Activated T-cell treated with anti-CD3 and anti-CD28 coated beads, Interleukin-2, amount 50 U/mL, for 72 hours (primary cell): ENCODE measurements at places on chromosomes 3 and 15. TPM values are rescaled to one million over a fixed set of nuclear protein-coding genes. Genes with fewer than 3 reads are reported as not detected.

GRCh38 chr3:111071257-111072030 is at the start of gene NECTIN3:
Gene NECTIN3 (plus strand): TSS chr3:111071816. CDS start chr3:111072018, 202 bp downstream.
- DNase-seq: peak; percentile 86
- H3K36me3 ChIP-seq: peaks cover 4% of the 10 kb centered on the region
- H3K27ac ChIP-seq: peak within 1 kb of the TSS; percentile 89
- peaks cover 29% of the 10 kb centered on the region for H3K4me1 ChIP-seq
- peak within 1 kb of the TSS; percentile 96 for H3K4me3 ChIP-seq

Gene ZNF620
- total RNA-seq: 7.4 TPM

Gene TAMM41
- 31.2 TPM for total RNA-seq

DNA sequence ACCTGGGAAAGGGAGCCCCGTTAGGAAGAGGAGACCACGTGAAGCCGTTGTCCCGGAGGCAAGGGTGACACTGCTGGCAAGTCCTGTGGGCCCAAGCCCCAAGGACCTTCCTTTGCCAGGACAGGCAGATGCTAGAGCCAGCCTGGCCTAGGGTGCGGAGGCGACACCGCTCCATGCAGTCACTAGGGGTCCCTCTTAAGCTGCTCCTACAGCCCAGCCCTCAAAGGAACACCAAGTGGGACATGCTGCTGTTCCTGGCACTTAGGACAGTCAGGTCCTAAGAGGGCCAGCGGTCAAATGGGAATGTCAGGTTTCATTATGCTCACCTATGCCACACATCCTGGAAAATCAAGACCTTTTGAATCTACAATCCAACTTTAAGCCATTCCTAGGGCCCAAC is 59.7 kb downstream of the RPN1 start:
- H3K27me3 ChIP-seq: no peaks in the 10 kb centered on the region
- H3K27ac ChIP-seq: no peak overlapping the region
- DNase-seq: no peak

- H3K27me3 ChIP-seq: peaks cover 14% of the 10 kb centered on the region
- no peak overlapping the region for H3K27ac ChIP-seq
- H3K36me3 ChIP-seq: no peaks in the 10 kb centered on the region
- H3K4me1 ChIP-seq: no peaks in the 10 kb centered on the region
These were observed 116.4 kb downstream of the IL5RA start for GRCh38 chr3:2993736-2994135.

DNA sequence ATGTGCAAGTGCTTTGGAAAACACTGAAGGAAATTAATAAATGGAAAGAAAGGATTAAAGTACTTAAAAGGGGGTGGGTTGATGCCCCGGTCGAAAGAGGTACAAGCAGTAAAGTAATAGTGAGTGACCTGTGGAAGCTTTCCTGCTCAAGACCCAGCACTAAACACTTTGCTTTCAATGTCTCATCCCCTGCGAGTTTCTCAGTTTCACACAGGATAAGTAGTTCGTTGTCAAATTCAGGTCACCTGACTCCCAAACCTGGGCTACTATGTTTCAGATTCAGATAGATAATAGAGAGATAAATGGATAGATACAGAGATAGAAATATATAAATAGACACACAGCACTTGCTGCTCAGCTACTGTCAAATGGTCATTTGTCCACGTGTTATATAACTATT is 19.6 kb downstream of the STAC start:
- H3K36me3 ChIP-seq: peaks cover 2% of the 10 kb centered on the region
- no peak for DNase-seq
- H3K4me3 ChIP-seq: no peak overlapping the region
- H3K27ac ChIP-seq: no peak overlapping the region
- no peaks in the 10 kb centered on the region for H3K4me1 ChIP-seq

DNA sequence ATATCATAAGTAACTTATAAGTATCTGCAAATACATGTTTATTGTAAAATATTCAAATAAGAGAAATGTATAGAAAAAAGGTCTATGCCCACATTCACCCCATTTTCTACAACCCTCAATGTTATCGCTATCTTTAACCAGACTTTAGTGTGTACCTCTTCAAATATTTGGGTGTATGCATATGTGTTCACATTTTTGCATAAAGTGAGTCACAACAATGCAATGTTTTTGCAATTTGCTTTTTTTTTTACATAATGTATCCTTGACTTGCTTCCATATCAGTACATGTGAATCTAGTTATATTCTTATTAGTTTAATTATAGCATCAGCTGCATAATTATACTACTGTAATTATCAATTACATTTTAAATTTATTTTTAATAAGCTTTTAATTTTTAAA is 117.3 kb upstream of the LYSMD4 start:
- H3K36me3 ChIP-seq: peaks cover 11% of the 10 kb centered on the region
- peaks cover 15% of the 10 kb centered on the region for H3K4me1 ChIP-seq
- no peaks in the 10 kb centered on the region for H3K27me3 ChIP-seq
- no peak overlapping the region for H3K4me3 ChIP-seq
- DNase-seq: no peak

Gene STARD5
- total RNA-seq: 10.3 TPM

- H3K27me3 ChIP-seq: no peaks in the 10 kb centered on the region
- H3K36me3 ChIP-seq: peaks cover 7% of the 10 kb centered on the region
- peaks cover 71% of the 10 kb centered on the region for H3K4me1 ChIP-seq
These were observed 3.1 kb downstream of the LRCH3 start for GRCh38 chr3:197794115-197794514.

DNA sequence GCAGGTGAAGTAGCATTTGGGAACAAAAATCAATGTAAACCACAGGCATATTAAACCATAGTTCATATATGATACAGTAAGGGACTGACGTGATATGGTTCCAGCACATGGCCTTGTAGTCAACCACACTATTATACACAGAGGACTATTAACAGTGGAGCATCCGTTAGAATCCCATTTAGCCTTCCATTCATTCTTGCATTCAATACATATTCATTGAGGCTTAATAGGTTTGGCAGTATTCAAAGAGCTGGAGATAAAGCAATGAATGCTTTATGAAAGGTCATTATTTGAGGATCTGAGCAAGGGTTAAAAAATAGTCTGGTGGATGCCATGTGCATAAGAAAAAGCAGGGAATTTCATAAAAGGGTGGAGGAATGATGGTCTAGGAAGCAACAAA is 89.1 kb downstream of the MME start:
- DNase-seq: no peak
- no peak overlapping the region for H3K27ac ChIP-seq
- no peak overlapping the region for H3K4me3 ChIP-seq
- H3K27me3 ChIP-seq: no peaks in the 10 kb centered on the region
- no peaks in the 10 kb centered on the region for H3K4me1 ChIP-seq
